ENCODE measurements at places on chromosomes 3 and 15.

DNA sequence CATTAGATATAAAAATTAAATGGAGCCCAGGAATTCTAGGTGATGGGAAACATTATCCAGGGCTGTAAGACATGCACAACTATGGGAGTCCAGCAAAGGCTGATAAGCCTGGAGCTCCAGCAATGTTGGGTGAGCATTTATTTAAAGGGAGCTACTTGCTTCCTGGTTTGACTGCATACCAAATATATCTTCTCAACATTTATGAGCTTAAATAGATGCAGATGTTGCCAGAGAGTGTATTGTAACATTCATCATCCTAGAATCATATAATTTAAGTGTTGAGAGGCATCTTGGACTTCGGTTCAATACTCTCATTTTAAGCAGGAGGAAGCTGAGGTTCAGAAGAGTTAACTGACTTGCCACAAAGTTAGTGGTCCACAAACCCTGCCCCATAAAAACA, 12.2 kb upstream of the POLR2M start:
- DNase-seq, result peak; percentile 74

DNA sequence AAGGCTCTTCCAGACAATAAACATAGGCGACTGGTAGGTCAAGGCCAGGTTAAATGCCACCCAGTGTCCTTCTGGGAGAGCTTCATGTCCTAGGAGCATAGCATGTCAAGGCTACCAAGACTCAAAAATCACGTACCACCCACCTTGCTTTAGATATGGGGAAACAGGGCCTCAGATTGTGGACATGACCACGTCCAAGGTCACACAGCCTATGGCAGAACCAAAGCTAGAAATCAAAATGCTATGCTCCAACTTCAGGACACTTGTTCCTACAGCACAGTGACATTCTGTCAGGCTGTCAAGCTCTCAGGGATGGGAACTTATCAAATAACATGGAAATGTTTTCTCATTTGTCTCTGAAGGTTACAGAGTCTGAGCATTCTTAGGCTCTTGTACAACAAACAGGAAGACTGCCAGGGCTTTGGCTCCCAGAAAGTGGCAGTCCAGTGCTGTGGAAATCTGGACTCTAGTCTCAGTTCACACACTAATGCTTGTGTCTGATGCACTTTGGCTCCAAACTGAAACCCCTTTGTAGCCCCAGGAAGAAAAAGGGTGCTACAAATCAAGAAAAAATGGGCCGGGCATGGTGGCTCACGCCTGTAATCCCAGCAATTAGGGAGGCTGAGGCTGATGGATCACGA, 170.4 kb upstream of the LPP start:
- DNase-seq, result peak; percentile 39

- no peak for DNase-seq
Observed at GRCh38 chr15:84721371-84721770, 5.4 kb upstream of the SEC11A start.

DNA sequence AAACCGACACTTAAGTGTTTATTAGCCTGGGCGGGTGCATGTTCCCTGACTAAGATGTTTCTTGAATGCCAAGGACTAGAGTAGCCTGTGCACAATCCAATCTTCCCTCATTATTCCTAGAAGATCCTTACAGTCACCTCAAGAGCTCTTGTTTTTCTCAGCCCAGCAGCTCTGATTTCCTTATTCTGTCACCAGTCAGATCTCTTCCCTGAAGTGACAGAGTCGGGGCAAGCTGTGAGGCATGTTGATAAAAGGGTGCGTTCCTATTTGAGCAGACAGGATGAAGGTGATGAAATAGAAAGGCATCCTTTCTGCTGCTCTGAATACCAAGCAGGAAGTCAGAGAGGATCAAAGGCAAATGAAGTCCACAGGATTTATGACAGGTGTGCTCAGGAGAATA, 125.6 kb upstream of the MCTP2 start:
- no peak for DNase-seq

DNA sequence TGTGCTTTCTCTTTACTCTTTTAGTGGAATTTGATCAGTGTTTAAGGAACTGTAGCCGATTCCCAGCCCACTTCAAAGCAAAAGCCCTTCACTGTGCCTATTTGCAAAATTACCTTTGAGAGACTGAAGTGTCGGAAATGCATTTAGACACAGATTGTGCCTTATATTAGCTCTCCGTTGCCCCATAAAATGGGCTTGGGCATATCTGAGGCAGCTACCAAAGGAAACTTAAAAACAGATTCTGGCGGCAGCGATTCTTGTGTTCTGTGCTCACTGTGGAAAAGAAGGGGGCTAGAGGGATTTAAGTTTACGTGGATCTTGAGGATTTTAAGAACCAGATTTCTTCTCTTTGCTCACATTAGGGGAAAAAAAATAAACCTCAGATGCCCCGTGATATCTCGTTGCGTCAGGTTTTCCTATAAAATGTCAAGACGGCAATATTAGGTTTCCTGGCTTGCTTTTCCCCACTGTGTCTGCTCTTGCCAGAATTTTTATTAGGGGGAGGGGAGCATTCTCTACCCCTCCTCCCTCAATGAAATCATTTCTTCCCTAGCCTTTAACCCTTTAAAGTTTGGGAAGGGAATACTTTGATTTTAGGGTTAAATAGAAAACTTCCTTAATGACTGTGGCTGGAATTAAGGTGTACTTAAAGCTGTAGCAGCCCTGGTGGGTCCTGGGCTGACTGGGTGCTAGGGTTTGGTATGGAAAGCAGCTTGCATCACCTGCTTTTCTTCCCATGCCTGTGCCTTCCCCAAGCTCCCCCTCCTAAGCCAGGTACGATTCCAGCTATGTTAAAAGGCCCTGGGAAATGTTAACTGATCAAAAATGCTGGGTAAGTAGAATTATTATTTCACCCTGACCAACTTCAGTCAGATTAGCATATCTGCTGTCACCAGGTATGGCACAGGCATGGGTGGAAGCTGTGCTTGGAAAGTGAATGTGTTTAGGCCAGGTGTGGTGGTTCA, 73.8 kb downstream of the SMAD3 start:
- DNase-seq, result no peak

GRCh38 chr3:121981473-121981872, 40.6 kb downstream of the ILDR1 start:
- DNase-seq, result no peak

- peak; percentile 18 for DNase-seq
Observed at GRCh38 chr3:33900809-33901505, 102.5 kb downstream of the PDCD6IP start.

GRCh38 chr15:97144377-97144711, 813.8 kb downstream of the NR2F2 start:
- DNase-seq, result no peak

- no peak for DNase-seq
Observed at GRCh38 chr15:66284271-66284670, 9.1 kb upstream of the DIS3L start.

DNA sequence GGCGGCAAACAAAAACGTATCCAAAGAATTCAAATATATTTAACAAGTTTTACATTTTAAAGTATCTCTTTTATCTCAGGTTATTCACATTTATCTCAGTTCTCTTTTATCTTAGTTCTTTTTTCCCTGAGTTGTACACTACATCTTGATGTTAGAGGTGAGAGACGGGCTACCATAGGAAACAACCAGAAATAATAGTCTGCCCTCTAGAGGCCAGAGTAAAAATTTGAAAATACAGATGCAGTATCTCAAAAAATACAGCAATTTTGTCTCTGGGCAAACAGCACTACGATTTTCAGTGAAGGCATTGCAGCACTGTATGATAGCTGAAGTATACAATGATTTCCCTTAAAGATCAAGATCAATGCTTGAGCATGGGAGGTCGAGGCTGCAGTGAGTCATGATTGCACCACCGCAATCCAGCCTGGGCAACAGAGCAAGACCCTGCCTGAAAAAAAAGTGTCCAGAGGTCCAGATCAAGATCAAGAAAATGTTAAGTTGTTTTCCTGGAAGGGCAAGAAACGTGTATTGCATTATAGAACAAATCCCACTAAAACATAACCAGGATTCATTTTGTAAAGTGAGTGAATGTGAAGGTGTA, 82.6 kb upstream of the ATP11B start:
- peak; percentile 12 for DNase-seq

Measured in AG10803 (cell line).